ENCODE measurements at places on chromosomes 3 and 15.

- DNase-seq, result no peak
Observed at GRCh38 chr3:101851072-101851770, 1.9 kb downstream of the NFKBIZ start.

DNA sequence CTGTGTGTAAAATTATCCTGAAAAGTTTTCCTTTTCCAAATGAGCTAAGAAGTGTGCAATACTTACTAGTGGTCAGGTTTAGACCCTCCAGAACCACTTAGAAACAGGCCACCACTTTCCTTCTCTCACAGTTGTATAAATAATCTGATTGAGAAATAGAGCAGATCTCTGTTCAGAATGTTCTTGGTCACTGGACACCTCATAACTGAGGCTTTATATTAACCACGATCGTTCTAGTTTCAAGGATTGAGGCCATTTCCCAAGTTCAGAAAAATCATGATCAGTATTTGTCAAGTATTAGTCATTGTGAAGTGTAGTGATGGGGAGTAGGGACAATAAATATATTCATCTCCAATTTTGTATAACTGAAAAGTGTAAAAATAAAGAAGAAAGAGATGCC is 1.0 kb upstream of the MAP3K13 start:
- peak; percentile 88 for DNase-seq

DNA sequence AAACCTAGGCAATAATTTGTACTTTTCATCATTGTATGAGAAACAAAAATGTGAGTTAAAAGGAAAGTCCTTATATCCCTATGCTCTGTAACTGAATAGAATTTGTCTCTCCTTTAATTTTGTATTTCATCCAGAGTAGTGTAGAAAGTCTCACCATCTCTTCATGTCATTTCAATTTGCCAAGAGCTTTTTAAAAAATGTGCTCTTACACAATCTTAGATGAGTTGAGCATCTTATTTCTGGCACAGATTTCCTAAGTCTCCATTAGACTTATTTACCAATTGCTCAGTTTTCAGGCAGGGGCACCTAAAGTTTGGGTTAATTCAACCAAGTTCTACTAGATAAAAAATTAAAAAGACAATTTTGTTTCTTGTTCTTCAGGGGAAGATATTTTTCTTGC is 201.5 kb upstream of the RBMS3 start:
- peak; percentile 20 for DNase-seq

DNA sequence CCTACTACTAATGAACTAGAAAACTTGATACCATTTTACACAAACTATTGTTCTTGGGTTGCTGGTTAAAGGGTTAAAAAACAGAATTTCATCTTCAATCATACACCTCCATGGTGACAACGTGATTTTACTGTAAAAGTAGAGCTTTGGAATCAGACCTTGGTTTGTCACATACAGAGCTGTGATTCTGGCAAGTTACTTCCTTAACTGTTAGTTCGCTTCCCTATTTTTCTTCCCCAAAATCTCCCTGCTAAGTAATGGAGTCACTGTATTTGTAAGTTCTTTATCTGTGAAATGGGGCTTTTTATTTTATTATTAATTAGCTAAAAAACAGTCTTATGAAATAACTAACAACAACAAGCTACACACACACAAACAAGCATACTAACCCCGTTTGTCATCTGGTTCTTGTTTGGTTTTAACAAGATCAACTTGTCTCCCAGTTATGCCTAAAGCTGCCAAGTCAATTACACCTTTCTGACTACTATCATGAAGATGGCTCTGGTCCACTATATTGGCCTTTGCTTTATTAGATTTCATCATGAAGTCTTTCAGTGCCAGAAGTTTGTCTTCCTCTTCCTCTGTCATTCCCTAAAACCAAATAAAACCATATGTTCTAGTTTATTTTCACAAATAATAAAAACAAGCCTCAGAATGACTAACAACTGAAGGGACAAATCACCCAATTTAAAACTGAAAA is 38.6 kb downstream of the PIK3R4 start:
- peak; percentile 66 for DNase-seq

DNA sequence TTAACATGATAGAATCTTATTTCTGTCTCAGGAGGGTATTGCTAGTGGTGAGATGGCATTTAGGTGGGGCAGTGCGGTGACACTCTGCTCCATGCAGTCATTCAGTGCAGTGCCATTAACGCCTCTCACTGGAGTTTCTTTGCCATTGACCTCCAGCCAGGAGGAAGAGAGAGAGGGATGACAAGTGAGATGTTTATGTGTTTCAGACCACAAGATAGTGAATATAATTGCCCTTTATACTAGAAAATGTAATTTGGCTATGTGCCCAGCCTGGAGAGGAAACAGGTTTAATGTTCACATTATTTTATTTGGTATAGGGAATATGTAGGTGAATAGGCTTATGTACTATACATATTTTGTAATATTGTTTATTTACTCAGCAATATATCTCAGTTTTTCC is 84.5 kb downstream of the ZIC1 start:
- no peak for DNase-seq

- no peak for DNase-seq
Observed at GRCh38 chr3:115977866-115978265, 354.6 kb downstream of the GAP43 start.

- DNase-seq, result peak; percentile 89
Observed at GRCh38 chr15:61155741-61156700, 73.1 kb downstream of the RORA start.

DNA sequence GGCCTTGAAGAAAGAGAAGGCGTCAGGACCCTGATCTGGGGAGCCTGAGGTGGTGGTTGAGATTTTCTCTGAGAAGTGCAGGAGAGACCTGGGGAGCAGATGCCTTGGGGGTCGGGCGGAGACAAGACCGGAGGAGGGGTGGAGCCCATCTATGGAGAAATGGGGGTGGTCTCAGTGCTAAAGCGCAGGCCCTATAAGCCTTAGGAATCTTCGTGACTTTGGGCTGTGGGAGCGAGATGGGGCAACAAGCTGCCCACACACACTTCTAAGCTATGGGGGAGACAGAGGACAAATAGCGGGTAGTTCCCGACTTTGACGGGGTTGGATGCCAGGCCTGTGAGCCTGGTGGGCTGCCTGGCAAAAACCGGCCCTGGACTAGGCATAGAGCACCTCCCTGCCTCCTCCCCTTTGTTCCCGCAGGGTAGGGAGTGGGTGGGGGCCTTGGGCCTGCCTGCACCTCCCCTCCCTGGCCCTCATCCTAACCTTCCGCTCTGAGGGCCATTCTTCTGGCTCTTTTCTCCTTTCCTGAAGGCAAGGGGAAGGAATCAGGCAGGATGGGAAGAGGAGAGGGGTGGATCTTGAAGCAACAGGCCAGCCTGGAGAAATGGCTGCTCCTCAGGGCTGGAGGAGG is 880 bp downstream of the NISCH start:
- DNase-seq, result peak; percentile 28

- DNase-seq, result no peak
Observed at GRCh38 chr15:43941555-43941954, 114.8 kb downstream of the WDR76 start.

- DNase-seq, result peak; percentile 4
Observed at GRCh38 chr15:66261056-66261455, 7.5 kb upstream of the MEGF11 start.

DNA sequence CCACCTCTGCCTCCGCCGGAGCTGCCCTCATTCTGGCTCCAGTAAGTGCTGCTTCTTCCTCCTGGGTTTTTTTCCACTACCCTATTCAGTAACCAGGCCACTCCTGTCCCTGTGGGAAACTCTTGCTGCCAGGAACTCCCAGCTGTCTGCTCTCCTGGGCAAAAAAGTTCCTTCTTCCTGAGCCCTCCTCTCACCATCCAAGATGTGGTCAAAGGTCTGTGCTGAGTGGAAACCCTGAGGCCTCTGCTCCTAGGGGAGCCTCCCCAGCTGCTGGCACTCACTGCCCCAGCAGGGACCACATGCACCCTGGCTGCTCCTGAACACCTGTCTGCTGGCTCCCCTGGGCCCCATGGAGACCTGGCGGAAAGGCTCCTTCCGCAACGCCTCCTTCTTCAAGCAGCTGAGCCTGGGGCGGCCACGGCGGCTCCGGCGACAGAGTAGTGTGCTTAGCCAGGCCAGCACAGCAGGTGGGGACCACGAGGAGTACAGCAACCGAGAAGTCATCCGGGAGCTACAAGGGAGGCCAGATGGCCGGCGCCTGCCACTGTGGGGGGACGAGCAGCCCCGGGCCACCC is 454 bp downstream of the C15orf62 start:
- DNase-seq, result no peak

- DNase-seq, result no peak
Observed at GRCh38 chr3:175082631-175083030, 223.5 kb downstream of the NAALADL2 start.

GRCh38 chr3:57160765-57161538 is 4.2 kb downstream of the IL17RD start:
- peak; percentile 72 for DNase-seq

DNA sequence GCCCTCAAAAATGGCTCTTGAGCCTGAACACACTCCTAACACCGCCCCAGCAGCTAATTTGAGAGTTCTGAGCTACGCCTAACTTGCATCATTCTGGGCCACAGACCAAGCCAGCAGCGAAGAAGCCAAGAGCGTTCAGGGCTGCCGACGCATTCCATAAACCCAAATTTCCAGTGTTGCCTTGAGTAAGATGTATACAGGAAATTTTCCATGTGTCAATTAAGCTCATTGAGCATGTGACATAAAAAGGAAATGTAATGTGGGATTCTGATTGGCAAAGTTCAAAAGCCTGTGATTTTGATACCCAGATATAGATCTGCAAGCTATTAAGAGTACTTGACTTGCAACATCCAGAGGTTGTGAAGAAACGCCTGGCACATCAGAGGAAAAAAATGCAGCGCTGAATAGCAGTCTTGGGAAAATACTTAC is 148.6 kb upstream of the NR2F2 start:
- DNase-seq, result peak; percentile 96

- DNase-seq, result no peak
Observed at GRCh38 chr15:71874245-71874644, 63.9 kb downstream of the NR2E3 start.

- DNase-seq, result no peak
Observed at GRCh38 chr3:152056481-152056880, 183.0 kb downstream of the SUCNR1 start.

GRCh38 chr15:81954158-81954783 is 91.5 kb downstream of the MEX3B start:
- DNase-seq, result no peak

DNA sequence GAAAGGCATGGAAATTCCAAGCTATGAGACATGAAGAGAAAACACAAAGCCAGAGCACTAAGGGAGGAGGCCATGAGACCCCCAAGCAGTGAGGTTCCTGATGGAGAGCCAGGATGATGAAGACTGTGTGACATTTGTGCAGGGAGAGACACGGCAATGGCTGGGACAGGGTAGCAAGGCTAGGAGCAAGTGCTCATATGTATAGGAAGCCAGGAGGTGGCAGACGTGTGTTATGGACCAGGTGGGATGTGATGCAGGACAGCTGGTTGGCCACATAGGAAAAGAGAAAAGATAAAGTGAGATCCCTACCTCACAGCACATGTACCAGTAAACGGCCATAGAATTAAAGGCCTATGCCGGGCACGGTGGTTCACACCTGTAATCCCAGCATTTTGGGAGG is 112.7 kb downstream of the APBA2 start:
- no peak for DNase-seq

DNA sequence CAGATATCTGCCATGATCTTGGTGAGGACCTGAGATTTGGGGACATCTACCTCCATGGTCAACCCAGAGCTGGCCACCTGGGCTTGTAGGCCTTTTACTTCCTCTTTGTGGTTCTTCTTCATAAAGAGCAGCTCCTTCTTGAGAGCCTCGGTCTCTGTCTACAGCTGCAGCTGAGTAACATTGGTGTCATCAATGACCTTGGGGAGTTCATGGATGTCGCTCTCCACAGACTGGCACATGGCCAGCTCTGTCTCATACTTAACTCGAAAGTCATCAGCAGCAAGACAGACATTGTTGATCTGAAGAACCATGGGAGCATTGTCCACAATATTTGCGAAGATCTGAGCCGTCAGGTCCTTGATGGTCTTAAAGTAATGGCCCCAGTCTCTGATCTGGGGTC is 15.7 kb upstream of the RASA2 start:
- DNase-seq, result peak; percentile 69

Measured in fibroblast of mammary gland (primary cell).